ENCODE measurements at places on chromosomes 11 and 22.

- DNase-seq = no peak
Observed at GRCh38 chr11:61111786-61112517, 9.7 kb downstream of the CD5 start.

DNA sequence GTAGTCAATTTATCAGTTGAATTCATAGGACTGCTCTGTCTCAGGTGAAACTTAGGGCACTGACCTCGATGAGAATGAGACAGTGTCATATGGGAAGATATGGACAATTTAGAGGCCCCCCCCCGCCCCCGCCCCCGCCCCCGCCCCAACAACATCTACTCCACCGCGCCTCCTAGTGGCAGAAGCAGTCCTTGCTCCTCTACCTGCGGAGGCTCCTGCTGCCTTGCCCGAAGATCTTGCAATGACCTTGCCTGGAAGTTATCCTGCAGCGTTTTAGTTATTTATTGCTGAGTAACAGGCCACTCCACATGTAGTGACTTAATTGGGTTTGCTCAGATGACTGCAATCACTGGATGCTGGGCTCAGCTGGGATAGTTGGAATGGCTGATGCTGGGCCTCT is 15.2 kb downstream of the SERPINH1 start:
- no peak for DNase-seq

DNA sequence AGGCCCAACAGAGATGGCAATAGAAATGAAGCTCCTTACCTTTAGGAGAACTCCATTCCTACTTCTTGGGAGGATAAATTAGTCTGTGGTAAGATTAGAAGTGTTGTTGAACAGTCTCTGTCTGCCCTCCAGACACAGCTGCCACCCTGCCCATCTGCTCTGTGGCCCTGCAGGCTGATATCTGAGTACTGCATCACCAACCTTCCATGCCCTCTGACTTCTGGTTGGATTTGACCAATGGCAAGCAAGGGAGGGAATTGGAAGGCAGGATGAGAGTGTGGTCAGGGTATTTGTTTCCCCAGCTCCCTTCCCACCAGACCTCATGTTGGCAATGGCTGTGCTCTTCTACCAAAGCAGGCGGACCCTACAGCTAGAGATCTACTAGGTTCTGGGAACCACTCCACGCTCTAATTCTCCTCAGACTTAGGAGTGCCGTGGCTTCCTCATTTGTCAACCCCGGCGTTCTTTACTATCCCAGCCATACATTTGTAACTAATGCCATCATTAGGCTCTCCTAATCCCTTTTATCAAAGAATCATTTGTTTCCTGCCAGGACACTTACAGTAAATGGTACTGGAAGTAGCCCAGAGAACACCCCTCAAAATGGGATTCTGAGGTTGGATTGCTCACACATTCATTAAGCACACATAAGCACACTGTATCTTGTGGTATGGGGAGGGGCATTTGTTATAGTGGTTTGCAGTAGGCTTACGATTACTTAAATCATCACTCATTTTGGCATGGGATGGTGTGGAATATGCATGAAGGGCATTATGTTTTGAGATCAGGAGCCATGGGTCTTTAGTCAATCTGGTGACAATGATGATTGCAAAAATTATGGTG is 35.4 kb upstream of the CD44 start:
- DNase-seq = no peak

- no peak for DNase-seq
Observed at GRCh38 chr11:32436751-32437494, 1.6 kb upstream of the WT1 start.

DNA sequence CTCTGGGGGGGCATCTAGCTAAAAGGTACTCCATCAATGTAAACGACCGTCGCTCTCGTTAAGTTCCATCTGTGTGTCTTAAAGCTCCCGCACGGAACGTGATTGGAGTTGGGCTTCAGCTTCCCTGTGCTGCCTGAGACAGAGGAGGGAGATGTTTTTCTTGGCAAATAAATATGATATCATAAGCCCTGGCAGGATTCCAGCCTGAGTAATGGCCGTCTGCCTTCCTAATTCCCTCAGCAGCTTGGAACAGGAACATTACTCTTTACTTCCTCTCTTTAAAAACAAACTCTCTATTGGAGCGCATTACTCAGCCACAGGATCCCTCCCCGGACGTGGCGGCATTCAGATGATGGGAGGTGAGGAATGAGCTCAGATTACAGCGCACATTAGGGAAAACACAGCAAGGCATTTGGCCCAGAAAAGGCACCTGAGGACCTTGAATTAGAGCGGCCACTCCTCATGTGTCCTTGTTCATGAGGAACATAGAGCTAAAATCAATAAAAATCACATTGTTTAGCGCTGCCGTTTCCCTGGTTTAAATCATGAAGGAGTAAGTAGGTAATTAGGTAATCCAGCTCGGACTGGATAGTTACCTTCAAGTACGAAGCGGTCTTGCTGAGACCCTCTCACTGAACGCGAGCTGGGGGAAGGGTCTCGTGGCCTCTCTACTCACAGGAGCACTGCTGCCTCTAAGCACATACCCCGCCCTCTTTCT is 230.4 kb downstream of the ST3GAL4 start:
- no peak for DNase-seq

- DNase-seq = no peak
Observed at GRCh38 chr11:27187075-27187847, 146.6 kb downstream of the BBOX1 start.

GRCh38 chr22:22818861-22819855 is 68.5 kb upstream of the IGLL5 start:
- no peak for DNase-seq

DNA sequence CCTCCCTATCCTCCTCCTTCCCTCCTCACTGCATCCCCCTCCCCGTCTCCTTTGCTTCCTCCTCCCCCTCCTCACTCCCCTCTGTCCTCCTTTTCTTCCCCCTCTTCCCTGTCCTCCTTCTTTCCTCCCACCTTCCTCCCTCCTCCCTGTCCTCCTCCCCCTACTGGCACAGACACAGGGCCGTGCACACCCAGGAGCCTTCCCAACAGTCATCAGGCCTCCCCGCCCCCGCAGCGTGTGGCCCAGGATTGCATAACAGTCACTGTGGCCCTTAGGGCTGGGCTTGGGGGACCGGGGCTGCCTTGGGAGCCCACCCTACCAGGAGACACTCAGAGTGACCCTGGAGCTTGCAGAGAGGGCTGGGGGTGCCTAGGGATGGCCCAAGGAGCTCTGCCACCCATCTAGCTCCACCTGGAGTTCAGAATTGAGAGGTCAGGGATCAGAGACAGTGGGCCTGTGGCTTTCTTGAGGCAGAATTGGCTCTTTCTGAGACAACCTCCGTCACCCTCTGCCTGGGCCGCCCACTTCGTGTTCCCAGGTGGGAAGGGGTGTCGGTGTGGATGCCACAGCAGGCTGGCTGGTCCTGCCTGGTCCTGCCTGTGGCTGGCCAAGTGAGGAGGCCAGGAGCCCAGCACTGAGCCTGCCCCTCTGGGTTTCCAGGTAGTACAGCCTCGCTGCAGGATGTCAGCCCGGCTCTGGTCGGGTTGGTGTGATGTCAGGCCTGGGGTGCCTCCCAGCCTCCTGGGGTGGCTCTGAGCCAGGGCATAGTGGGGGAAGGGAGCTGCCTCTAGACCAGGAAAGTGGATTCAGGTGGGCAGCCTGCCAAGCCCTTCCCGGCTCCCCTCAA is 1.6 kb downstream of the SPI1 start:
- DNase-seq = no peak

DNA sequence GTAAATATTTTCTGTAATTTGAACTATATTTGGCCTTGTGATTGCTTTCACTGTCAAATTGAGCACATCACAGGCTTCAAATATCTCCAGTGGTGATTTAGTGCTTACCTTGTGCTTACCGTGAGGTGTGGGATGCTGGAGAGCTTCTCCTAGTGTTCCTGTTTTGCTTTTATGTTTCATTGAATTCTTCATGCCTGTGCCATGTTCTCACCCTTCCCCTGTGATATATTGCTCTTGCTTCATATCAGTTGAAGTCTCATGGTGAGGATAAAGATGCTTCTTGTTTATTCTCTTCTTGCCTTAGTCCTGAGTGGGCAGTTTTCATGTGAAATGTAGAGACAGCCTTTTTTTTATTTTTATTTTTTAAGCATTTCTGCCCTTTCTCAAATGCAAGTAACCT is 198.0 kb upstream of the PDGFD start:
- no peak for DNase-seq

- DNase-seq = no peak
Observed at GRCh38 chr22:46801826-46802607, 39.6 kb downstream of the TBC1D22A start.

DNA sequence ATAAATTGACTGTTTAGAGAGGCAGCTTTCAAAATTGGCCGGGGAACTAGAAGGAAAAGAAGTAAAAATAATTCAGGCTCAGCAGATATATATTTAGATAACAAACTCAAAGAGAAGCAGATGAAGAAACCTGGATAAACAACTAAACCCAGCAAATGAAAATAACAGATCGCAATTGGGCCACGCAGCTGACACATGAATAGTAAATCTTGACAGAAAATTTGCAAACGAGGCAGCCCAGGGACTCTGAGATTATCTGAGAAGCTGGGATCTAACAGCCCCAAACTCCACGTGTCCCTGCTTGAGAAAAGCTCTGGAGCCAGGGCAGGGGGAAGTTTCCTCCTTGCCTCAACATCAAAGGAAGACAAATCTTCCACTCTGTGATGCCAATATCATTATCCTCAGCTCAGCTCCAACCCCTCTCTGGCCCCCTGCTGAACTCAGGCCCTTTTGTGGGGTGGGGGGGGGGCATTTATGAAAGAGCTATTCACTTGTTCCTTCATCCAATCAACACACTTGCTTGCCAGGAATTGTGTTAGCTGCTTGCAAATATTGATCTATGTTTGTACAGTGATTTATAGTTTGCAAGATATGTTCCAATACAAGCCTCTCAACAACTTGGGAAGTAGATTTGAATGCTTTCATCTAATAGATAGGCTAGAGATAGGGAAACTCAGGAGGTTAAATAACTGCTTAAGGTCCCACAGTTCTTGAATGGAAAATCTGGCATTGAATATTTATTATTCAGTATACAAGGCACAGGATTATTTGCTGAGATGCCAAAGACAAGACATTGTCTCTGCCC is 72.5 kb upstream of the C11orf87 start:
- DNase-seq = no peak

DNA sequence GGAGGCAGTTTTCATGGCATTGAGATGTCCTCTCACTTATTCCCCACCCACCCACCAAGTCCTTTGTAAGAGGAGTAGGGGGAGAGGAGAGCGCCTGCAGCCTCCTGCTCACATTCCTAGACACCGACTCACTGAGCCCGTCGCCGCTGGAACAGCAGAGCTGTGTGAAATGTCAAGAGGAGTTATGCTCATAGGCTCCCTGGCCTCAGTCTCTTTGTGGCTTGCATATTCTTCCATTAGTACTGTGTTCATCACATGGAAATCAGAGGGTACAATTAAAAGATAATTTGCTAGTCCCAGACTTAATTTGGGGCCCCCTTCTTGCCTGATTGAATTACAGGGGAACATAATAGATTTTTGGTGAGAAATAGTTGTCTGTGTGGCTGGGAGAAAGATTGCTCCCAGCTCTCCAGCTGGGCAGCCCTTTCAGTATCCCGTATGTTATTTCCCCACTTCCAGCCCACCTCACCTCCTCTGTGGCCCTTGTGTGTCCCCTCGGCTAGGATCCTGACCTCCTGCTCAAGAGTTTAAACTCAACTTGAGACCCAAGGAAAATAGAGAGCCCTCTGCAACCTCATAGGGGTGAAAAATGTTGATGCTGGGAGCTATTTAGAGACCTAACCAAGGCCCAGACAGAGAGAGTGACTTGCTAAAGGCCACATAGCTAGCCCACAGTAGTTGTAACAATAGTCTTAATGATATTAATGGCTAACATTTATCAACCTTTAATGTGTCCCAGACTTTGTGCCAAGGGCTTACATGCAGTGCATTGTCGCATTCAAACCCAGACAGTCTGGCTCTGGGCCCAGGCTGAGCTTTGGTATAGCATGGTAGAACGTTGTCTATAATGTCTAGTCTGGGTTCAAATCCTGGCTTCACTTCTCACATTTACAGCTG is 32.2 kb downstream of the LIMK2 start:
- DNase-seq = no peak

DNA sequence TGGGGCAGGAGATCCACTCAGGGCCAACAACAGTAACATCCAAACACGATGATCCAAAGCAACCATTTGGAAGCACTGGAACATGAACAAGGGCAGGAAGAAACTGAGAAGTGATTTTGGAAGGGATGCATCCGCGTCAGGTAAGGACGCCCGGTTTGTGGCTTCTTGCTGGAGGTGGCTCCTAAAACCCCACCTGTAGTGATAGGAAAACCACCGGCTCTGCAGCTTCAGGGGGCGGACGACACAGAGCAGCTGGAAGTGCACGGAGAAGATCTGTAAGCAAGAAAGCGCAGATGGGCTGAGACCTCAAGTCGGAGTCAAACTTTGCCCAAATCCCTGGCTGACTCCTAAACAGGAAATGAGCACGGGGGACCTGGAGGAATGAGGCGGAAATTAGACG is 1066.1 kb downstream of the BRD1 start:
- no peak for DNase-seq

GRCh38 chr11:75320046-75320618 is 31.3 kb downstream of the ARRB1 start:
- DNase-seq = no peak

- no peak for DNase-seq
Observed at GRCh38 chr11:114426280-114426679, 13.0 kb upstream of the REXO2 start.

GRCh38 chr11:33694346-33695050 is 6.1 kb downstream of the C11orf91 start:
- no peak for DNase-seq

GRCh38 chr11:662689-663274 is 25.7 kb downstream of the DRD4 start:
- no peak for DNase-seq

DNA sequence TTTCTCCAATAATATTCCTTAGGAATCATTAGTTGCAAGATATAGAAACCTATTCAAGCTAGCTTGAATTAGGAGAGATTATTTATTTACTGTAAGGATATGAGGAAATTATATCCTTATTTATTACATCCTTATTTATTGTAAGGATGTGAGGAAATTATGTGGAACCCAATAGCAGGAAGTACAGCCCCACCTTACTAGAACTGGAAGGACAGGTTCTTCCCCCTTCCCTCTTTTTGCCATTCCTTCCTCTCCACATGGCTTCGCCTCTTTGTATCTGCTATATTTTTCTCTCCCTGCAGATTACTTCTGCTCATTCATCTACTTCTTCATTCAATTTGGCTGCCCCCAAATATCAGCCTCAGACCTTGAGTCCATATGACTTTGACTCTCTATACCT is 49.5 kb upstream of the B3GNT6 start:
- no peak for DNase-seq

GRCh38 chr11:11477695-11478420 is 124.8 kb upstream of the CSNK2A3 start:
- DNase-seq = no peak

GRCh38 chr11:76654298-76654851 is 16.2 kb downstream of the LRRC32 start:
- DNase-seq = no peak

DNA sequence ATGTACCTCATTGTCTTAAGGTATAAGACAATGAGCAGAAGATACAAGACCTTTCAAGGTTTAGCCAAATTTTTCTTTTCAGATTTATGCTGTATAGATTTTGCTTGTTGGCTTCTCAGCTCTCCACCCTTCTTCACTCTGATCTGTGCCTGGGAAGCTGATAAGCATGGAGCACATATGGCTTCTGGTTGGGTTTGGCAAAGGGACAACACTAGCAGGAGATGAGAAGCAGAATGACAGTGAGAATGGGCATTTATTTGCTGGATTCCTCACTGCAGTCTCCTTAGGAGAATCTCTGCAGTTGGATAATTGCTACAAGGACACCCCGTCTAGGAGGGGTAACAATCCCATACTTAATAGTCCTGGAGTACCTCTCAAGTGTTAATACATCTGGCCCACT is 474.8 kb upstream of the CCDC90B start:
- DNase-seq = no peak
